ENCODE measurements at places on chromosomes 5 and 9.

DNA sequence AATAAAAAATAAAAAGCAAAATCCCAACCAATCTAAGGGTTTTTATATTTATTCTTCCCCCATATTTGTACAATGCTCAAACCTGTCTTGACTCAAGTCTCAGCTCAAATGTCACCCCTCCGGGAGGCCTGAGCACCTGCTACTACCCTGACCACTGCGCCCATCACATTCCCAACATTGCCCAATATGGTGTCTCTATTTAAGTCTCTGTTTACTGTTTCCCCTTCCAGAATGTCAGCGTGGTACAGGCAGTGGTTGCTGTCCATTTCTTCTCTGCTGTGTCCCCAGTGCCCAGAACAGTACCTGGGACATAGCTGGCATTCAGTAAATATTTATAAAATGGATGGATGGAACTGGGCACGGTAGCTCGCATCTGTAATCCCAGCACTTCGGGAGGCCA is 47.3 kb upstream of the PRRC2B start:
- DNase-seq = no peak

DNA sequence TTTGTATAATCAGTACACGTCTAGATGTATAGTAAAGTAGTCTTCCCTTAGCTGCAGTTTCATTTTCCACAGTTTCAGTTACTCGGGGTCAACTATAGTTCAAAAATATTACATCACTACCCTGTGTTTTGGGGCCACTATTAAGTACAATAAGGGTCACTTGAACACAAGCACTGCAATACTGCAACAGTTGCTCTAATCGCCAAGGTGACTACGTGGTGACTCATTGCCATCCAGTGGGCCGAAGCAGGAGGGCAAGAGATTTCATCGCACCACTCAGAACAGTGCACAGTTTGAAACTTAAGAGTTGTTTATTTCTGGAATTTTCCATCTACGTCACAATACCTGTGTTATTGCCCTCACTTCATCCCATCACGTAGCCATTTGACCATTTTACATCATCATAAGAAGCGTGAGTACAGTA is at the start of gene ARL14EPL:
TSS of gene ARL14EPL (plus strand) at position 379 of the 424 bp plus-strand sequence. CDS start 18,994 bp downstream, outside the sequence.
- peak; percentile 49 for DNase-seq

DNA sequence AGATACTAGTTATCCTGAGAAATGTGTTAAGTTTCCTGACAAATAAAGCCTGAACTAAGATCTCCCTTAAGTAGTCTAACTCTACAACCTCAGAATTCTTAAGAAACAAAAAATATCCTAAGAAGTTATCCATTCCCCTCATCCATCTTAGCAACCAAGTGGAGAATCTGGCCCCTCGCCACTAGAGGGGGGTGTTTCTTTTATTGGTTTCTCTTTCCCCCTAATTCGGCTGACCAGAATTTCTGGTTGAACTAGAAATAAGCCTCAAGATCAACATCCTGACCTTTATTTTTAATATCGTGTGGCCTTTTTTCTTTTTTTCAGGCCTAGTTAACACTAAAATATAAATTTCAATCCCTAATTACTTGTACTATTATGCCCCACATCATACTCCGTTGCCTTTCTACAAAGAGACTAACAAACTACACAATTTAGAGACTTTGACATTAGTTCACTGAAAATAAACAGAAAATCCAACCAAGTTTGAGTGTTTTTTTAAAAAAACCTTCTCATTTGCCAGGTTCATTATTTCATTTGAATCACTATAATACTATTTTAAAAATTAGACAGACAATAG is 14.3 kb upstream of the NR4A3 start:
- DNase-seq = peak; percentile 68

- DNase-seq = no peak
These were observed 216.8 kb downstream of the NMUR2 start for GRCh38 chr5:152188251-152188650.

- DNase-seq = no peak
These were observed 127.2 kb upstream of the CXCL14 start for GRCh38 chr5:135705941-135706466.

DNA sequence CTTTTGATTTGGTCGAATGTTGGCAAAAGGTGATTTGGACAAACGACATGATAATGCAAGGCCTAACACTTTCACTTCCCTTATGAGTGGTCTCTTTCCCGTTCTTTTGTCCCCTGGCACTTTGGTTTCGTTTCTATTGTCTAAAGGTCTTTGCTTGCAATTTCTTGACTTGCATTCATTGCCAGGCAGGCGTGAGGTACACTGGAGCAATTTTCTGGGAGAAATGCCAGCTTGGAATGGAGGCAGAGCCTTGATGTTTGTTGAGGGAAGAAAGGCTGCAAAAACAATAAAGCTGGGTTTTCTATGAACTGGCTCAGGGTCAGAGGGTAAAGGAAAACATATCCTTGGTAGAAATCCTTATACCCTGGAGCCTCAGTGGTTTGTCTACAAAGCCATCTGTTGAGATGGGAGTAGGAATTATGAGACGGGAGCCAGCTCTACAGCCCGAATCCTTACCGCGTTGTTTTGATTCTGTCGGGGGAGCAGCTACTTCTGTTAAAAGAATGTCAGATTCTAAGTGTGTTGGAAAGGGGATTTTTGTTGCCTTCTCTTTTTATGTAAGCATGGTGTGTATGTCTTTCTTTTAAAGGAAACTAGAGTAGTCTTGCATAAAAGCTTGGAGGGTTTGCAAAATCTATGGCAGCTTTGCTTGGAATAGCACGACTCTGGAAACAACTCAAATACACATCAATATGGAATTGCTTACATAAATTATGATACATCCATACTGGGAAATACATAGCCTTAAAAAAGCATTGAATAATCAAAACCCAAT is 158.9 kb downstream of the RMI1 start:
- no peak for DNase-seq

DNA sequence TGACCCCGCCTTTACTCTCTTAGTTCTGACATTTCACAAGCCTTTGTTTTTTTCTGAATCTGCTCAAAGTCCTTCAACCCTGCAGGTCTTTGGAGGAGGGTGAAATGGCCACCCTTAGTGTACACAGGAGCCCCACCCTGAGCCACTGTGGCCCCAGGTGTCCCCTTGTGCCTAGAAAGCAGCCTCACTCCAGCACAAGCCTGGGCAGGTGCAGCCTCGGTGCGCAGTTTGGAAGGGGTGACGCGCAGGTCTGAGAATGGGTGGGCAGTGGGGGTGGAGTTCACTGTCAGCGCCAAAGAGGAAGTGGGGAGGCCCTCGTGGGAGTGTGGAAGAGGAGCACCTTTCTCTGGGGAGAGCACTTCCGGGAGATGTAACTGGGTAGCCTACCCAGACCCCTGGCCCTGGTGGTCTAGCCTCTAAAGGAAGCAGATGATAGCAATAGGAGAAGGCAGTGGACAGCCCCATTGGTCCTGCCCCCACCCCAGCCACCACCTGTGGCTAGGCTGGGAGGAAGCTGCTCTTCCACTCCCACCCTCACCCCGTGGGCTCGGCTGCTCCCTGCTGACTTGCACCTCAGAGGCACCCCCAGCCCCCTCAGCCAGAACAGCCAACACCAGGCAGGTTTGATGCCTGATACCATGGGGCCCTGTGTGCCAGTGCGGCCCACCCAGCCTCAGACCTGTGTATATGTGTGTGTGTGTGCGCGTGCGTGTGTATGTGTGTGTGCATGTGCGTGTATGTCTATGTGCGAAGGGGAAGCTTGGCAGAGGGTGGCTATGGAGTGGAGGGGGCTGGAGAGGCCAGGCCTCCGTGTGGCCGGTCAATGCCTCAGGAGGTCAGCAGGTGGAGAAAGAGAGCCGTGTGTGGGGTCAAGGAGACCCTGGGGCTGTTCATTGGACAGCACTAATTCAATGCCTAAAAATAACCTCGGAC is 16.8 kb upstream of the DAB2IP start:
- DNase-seq = no peak

- no peak for DNase-seq
These were observed 202.5 kb downstream of the CDK5RAP2 start for GRCh38 chr9:120377268-120378159.

GRCh38 chr5:139704748-139705147 is 56.6 kb downstream of the CXXC5 start:
- DNase-seq = no peak

GRCh38 chr9:1125741-1126140 is 75.6 kb downstream of the DMRT2 start:
- no peak for DNase-seq

DNA sequence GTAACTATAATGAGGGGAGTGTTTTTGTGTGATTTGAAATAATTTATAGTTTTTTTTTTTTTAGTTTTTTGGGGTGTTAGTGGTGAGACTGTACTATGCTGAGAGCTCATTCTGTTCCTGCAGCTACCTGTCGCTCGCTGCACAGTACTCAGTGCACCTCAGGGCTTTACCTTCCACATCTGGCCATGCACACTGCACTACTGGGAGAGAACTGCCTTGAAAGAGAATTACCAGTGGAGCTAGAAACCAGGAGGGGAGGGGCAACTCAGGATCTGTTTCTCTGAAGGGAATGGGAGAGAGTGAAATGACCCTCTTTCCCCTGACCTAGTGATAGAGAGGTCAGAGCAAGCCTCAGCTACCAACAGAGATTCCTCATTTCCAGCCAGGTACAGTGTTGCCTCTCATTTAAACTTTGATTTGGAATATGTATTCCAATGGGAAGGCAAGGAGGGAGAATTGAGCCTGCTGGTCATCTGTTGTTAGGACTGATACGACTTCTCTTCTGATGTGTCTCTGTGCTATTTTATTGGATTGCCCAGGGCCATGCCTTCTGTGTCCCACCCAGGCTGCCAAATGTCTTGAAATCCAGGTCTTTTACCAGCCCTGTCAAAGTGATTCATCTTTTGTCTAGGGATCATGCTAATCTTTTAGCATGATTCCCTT is 8.9 kb downstream of the ATG10 start:
- no peak for DNase-seq

DNA sequence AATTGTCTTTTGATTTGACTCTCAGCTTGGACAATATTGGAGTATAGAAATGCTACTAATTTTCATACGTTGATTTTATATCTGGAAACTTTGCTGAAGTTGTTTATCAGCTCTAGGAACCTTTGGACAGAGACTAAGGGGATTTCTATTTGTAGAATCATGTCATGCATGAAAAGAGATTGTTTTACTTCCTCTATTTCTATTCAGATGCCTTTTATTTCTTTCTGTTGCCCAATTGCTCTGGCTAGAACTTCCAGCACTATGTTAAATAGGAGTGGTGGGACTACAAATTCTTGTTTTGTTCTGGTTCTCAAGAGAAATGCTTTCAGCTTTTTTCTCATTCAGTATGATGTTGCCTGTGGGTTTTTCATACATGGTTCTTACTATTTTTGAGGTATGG is 112.8 kb upstream of the CDH12 start:
- no peak for DNase-seq

Measured in CD4-positive, alpha-beta T cell treated with Interferon alpha-2 for 1 hour (primary cell).